ENCODE measurements at places on chromosomes 3 and 15. TPM values are rescaled to one million over a fixed set of nuclear protein-coding genes. Genes with fewer than 3 reads are reported as not detected.

GRCh38 chr15:52066842-52067544, 45.6 kb downstream of the BCL2L10 start:
- no peak overlapping the region for H3K27ac ChIP-seq
- H3K4me3 ChIP-seq = no peak overlapping the region
- no peaks in the 10 kb centered on the region for H3K4me1 ChIP-seq
- DNase-seq = no peak

DNA sequence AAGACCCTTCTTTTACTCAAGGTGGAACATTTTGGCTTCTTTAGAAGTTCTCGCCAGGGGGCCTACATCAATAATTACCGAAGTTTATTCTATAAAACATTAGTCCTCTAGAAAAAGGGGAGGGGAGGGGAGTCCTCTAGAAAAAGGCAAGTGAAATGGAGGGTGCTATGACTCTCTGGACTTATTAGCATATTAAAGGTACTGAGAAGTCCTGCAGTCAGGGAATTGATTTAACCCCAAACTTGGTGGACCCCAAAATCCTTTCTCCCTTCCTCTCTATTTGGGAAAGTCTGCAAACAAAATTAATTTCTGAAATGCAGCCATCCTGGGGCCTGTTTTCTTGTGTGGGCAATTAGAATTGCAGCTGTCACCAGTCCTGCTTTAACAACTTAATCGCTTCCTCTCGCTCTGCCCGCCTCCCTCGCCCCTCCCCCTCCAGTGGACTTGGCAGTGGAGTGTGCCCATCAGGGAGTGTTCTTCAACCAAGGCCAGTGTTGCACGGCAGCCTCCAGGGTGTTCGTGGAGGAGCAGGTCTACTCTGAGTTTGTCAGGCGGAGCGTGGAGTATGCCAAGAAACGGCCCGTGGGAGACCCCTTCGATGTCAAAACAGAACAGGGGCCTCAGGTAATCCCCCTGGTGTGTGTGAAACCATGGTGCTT, 18.9 kb upstream of the LRRK1 start:
- H3K4me3 ChIP-seq = no peak overlapping the region
- H3K36me3 ChIP-seq = no peaks in the 10 kb centered on the region
- peaks cover 17% of the 10 kb centered on the region for H3K4me1 ChIP-seq
- H3K27me3 ChIP-seq = no peaks in the 10 kb centered on the region
- DNase-seq = no peak

- H3K4me3 ChIP-seq = no peak overlapping the region
- DNase-seq = peak; percentile 56
- no peaks in the 10 kb centered on the region for H3K36me3 ChIP-seq
Measured at GRCh38 chr3:58184982-58185360, 25.8 kb downstream of the DNASE1L3 start.

DNA sequence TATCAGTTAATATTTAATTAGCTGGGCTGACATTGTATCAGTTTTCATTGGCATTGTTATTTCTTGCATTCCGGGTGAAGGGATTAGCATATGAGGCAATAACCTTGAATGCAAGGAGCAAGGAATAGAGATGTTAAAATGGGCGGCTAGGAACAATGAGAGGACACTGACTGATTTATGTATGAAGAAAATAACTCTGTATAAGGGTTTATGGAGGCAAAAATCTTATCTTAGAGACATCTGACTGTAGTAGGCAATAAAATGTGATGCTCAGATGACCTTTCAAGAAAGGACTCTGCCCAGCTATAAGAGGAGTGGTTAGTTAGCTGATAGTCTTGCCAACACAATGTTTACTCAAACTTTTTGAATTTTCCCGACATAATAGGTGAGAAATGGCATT, 158.3 kb downstream of the EFHB start:
- no peak for DNase-seq
- no peak overlapping the region for H3K27ac ChIP-seq
- no peaks in the 10 kb centered on the region for H3K36me3 ChIP-seq
- no peak overlapping the region for H3K4me3 ChIP-seq
- no peaks in the 10 kb centered on the region for H3K4me1 ChIP-seq

DNA sequence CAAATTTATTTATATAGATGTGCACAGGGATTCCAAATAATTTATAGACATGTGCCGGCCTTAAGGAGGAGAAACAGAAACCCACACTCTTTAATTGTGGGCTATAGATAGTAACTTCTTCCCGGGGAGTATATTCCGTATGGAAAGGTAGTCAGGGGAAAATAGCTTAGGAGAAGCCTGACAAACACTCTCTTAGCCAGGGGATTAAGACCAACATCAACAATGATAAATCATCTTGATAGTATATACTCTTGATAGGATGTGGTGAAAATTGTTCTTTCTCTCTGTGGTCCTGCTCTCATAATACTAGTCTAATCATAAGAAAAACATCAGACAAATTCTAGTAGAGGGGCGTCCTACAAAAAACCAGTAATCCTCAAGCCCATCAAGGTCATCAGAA, 8.2 kb upstream of the BCL6 start:
- no peaks in the 10 kb centered on the region for H3K36me3 ChIP-seq
- peaks cover 19% of the 10 kb centered on the region for H3K4me1 ChIP-seq
- no peaks in the 10 kb centered on the region for H3K27me3 ChIP-seq
- H3K27ac ChIP-seq = no peak overlapping the region

DNA sequence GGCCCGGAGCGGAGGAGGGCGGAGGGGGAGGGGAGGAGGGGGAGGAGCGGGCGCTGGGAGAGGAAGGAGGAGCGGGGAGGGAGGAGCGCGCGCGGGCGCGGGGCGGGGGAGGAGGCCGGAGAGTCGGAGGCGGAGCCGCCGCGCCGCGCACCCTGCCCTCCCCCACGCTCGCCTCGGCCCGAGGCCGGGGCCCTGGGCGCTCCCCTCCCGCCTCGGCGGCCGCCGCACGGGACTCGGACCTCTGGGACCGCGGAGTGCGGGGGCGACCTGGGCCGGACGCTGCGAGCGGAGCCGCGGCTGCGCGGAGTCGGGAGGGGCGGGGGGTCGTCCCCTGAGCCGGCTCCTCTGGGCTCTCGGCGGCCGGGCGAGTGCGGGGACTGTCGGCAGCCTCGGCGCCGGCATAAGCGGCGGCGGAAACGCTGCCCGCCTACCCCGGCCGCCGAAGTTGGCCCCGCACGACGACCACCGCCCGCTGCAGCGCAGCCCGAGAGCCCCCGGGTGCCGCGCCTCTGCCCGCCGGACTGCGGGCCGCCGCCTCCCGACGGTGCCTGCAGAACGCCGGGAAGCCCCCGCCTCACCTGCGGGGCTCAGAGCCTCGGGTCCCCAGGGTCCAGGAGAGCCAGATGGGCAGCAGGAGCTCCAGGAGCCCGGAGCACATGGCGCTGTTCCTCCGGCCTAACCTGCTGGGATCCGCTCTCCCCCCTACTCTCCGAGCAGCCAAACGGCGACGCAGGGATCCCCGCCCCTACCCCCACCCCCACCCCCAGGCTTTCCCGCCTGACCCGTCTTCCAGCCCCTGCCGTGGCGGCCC, 406 bp upstream of the GABRB3 start:
- H3K36me3 ChIP-seq = peaks cover 1% of the 10 kb centered on the region
- no peak for DNase-seq
- no peak overlapping the region for H3K27ac ChIP-seq
- peak overlapping the region; percentile 62 for H3K4me3 ChIP-seq

DNA sequence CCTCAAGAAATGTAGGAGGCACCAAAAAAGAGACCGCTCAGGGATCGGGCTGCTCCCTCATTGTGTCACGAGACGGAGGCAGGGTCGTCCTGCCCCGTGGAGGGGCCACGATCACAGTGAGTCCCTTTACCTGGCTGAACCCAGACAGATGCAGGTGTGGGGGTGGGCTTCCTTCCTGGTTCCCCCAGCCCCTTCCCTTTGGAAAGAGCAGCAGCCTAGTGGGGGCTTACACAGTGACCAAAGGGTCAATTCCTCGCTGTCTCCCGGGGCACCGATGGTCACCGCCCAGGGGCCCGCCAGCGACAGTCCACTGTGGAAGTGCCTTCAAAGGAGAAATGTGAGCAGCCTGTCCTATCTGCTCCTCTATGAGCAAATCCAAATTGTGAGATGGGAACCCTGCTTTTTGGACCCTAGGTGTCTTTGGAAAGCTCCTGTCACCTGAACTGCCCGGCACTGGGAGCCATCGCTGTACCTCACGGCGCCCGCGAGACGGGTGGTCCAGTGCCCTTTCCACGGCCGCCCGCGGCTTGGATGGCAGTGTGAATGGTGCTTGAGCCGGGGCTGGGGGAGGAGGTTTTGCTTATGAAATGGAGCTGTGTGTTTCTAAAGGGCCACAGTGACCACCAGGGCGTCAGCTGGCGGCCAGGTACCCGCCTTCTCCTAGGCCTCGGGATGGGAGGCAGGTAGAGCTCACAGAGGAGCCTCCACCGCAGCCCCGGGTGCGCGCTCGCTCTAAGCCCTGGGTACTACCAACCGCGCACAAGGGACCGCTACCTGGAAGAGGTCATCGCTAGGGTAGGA, 155.7 kb downstream of the KLF13 start:
- H3K36me3 ChIP-seq = peaks cover 2% of the 10 kb centered on the region
- H3K4me3 ChIP-seq = no peak overlapping the region
- H3K4me1 ChIP-seq = peaks cover 4% of the 10 kb centered on the region
- no peak overlapping the region for H3K27ac ChIP-seq
- H3K27me3 ChIP-seq = peaks cover 11% of the 10 kb centered on the region

- H3K36me3 ChIP-seq = peaks cover 3% of the 10 kb centered on the region
- no peak overlapping the region for H3K4me3 ChIP-seq
- H3K27me3 ChIP-seq = no peaks in the 10 kb centered on the region
- H3K4me1 ChIP-seq = peaks cover 22% of the 10 kb centered on the region
Measured at GRCh38 chr3:69776920-69777581, 37.8 kb downstream of the MITF start.

The ZNF502 gene
- total RNA-seq = not detected

DNA sequence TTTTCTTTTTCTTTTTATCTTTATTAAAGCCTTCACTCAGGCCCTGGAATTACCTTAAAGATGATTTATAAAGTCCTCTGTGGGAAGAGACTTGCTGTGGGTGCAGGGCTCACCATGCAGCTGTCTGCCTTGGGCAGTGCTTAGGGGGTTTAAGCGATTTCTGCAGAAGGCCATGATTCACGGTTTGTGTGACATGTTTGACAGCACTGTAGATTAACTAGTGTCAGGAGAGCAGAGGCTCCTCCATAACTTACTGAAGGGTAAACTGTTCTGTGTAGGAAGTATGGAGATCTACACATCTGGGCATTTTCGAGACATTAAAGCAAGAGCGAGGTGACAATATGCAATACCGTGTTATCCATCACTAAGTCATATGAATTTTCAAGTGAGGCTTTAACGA, 137.7 kb downstream of the LRIG1 start:
- no peaks in the 10 kb centered on the region for H3K27me3 ChIP-seq
- H3K4me1 ChIP-seq = peaks cover 62% of the 10 kb centered on the region
- H3K36me3 ChIP-seq = no peaks in the 10 kb centered on the region
- peak overlapping the region; percentile 95 for H3K27ac ChIP-seq

DNA sequence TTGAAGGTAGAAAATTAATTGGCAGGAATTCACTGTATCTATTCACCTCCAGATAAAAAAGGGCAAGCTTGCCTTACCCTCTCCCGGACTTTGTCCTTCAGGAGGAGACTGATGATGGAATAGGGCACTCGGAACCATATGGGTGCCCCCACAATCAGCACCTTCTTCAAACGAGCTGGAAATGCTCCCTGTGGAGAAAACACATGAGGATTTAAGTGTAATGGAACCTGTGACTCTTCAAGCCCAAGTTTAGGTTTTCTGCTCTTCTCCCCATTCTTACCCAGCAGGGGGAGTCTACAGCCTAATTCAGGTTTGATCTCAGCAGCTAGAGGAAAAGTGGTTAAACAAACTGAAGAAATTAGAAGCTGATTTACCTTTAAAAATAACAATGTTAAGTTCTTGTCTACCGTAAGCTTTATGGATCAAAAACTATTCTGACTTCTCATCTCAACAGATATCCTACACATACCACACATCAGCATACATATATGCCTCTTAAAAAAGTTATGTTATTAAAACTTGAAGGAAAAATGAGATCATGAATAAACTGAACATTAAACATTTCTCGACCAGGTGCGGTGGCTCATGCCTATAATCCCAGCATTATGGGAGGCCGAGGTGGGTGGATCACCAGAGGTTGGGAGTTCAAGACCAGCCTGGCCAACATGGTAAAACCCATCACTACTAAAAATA, 57.5 kb upstream of the SIN3A start:
- no peaks in the 10 kb centered on the region for H3K27me3 ChIP-seq
- no peak for DNase-seq
- peaks cover 12% of the 10 kb centered on the region for H3K36me3 ChIP-seq

DNA sequence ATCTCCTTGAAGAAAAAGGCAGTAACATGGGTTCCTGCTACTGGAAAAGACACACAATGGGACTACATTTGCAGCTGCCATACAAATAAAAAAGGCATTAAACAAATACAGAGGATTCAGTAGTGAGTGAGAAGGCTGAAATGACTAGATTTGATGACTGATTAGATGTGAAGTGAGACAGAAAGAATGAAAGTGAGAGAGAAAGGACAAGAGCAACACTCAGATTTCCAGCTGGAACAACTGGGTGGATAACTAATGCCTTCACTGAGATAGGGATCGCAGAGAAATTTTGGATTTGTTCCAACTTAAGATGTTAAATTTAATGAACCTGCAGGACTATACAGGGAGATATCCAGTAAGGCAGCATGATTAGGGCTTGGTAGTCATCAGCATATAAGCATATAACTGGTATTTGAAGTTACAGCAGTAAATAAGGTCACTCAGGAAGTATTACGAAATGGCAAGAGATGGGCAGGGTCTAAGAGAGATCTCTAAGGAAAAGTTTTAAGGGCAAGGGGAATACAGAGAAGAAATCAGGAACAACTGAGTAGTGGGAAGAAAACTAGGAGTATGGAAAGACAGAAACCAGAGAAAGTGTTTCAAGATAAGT, 8.2 kb downstream of the OSBPL11 start:
- H3K27me3 ChIP-seq = no peaks in the 10 kb centered on the region
- no peak for DNase-seq
- no peak overlapping the region for H3K4me3 ChIP-seq
- H3K36me3 ChIP-seq = peaks cover 3% of the 10 kb centered on the region
- peaks cover 36% of the 10 kb centered on the region for H3K4me1 ChIP-seq

The IL17RE gene
- total RNA-seq = 1.6 TPM

The GABRA5 gene
- not detected for total RNA-seq

- peaks cover 5% of the 10 kb centered on the region for H3K4me1 ChIP-seq
- H3K27ac ChIP-seq = no peak overlapping the region
- no peaks in the 10 kb centered on the region for H3K36me3 ChIP-seq
- H3K27me3 ChIP-seq = peaks cover 1% of the 10 kb centered on the region
- no peak overlapping the region for H3K4me3 ChIP-seq
- DNase-seq = no peak
Measured at GRCh38 chr3:160941885-160942494, 163.2 kb downstream of the B3GALNT1 start.

The SLC12A1 gene
- not detected for total RNA-seq

- no peak for DNase-seq
- no peak overlapping the region for H3K4me3 ChIP-seq
- H3K4me1 ChIP-seq = peaks cover 20% of the 10 kb centered on the region
- H3K27ac ChIP-seq = peak overlapping the region; percentile 60
Measured at GRCh38 chr3:185914911-185915629, 22.7 kb downstream of the TRA2B start.

DNA sequence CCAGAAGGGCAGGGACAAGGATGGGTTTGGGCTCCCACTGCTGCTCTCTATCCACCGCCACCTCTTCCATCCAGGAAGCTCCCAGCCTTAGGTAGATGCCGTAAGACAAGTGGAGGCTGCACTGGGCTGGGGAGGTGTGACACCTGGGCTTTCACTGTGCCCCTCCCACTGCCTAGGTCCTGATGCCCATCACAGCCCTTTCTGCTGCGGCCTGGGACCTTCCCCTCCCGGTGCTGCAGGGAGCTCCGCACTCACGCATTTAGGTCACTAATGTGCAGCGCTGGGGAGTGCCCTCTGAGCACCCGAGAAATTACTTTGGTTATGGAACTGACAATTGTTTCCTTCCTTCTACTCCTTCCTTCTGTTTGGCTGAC, 850 bp downstream of the LTF start:
- H3K4me1 ChIP-seq = peaks cover 2% of the 10 kb centered on the region
- no peak for DNase-seq
- H3K27me3 ChIP-seq = peaks cover 26% of the 10 kb centered on the region
- H3K27ac ChIP-seq = no peak overlapping the region
- no peak overlapping the region for H3K4me3 ChIP-seq

The HHLA2 gene
- not detected for total RNA-seq

Data from chondrocyte (in vitro differentiated cells).